ENCODE measurements at places on chromosomes 16 and 17. TPM values are rescaled to one million over a fixed set of nuclear protein-coding genes. Genes with fewer than 3 reads are reported as not detected.
A peak's percentile ranks its signal among the peaks of the same experiment; 100 is the strongest.

DNA sequence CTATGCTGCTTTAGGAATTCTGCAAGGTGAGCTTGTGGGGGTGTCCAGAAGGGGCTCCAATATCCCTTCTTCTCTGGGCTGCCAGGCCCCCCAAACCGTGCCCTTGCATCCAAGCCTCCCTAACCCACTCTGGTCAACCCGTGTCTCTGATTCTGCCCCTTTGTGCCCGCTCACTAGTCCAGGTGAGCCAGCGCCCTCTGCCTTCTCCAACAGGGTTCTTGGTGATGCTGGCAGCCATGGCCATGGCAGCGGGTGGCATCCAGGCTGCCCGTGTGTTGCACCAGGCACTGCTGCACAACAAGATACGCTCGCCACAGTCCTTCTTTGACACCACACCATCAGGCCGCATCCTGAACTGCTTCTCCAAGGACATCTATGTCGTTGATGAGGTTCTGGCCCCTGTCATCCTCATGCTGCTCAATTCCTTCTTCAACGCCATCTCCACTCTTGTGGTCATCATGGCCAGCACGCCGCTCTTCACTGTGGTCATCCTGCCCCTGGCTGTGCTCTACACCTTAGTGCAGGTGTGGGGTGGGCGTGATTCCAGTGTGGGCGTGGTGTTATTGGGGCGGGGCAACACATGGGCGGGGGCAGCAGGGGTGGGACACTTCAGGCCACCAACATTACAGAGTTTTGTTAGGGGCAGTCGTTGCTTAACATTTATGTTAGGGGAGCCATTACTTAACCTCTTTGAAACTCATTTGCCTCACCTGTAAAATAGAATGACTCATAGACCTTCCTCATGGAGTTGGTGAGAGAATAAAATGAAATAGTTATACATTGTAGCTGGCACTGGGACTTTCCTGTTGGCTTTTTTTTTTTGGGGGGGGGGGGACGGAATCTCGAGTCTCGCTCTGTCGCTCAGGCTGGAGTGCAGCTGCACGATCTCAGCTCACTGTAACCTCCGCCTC is 31.4 kb downstream of the ANKRD40 start:
- H3K4me1 ChIP-seq, result peaks cover 10% of the 10 kb centered on the region
- H3K27me3 ChIP-seq, result no peaks in the 10 kb centered on the region
- H3K4me3 ChIP-seq, result no peak overlapping the region
- no peak overlapping the region for H3K27ac ChIP-seq
- H3K36me3 ChIP-seq, result peaks cover 71% of the 10 kb centered on the region

DNA sequence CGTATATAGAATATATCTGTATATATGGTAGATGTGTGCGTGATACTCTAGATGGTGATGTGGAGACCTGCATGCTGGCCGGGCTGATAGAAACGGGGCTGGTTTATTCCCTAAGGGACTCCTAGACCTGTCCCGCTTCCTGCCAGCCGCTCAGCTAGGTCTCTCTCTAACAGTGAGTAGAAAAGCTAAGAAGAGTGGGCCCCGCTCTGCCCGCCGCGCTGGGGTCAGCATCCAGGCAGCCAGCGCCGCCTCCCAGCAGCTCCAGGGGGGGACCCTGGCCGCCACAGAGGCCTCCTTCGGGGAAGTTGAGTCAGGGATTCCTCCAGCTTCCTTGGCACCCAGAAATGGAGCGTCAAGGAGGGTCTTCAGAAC is 9.4 kb downstream of the CYGB start:
- no peak for DNase-seq
- H3K27me3 ChIP-seq, result no peaks in the 10 kb centered on the region
- no peaks in the 10 kb centered on the region for H3K36me3 ChIP-seq
- H3K27ac ChIP-seq, result peak overlapping the region; percentile 89

GRCh38 chr17:44071198-44071520 is 624 bp downstream of the G6PC3 start:
- peak overlapping the region; percentile 75 for H3K4me3 ChIP-seq
- H3K27ac ChIP-seq, result peak overlapping the region; percentile 95
- DNase-seq, result no peak
- peaks cover 3% of the 10 kb centered on the region for H3K4me1 ChIP-seq

DNA sequence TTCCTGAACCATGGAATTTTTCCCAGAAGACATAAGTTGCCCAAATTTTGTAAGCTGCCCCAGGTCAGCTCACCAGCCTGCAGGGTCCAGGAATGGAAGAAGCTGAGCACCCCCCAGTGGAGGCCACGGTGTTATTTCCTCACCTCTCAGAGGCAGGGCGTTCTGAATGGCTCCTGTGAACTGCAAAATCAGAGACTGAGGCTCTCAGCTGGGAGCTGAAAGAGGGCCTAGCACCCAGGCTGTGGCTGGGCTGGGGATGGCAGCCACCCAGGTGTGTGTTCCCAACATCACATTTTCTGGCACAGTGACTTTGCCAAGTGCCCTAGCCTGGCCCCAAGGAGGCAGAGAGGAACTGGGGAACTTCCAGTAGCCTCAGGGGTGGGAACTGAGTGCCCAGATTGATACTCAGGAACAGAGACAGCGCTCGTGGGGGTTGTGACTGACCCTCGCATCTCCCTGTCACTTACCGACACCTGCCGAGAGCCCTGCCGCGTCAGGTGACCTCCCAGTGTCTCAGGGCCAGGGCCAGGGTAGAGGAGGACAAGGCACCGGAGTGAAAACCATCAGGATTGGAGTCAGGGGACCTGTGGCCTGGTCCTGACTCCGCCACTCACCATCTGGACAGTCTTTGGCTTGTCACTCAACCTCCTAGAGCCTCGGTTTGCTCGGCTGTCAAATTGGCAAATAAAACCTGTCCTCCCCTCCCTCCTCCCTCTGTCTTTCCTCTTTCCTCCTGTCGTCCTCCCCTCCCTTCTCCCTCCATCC is 11.3 kb downstream of the CACNG4 start:
- no peak overlapping the region for H3K27ac ChIP-seq
- H3K4me1 ChIP-seq, result no peaks in the 10 kb centered on the region
- no peaks in the 10 kb centered on the region for H3K36me3 ChIP-seq
- no peak overlapping the region for H3K4me3 ChIP-seq

DNA sequence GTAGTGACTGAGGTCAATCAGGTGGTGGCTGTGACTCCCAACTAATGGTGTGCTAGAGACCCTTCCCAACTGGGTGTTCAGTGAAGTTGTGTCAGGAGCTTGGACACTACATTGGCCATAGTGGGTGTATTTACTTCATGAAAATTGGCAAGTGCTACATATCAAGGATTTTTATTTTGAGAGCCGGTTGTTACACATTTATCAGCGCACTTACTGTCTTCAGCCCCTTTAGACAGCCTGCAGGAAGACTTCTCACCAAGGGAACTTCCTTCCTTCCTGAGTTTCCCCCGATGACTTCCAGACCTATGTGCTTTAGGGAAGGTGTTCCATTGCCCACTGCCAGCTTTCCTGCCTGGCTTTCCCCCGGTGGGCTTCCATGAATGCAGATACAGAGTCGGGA is 261.2 kb downstream of the CBLN1 start:
- H3K36me3 ChIP-seq, result no peaks in the 10 kb centered on the region
- peaks cover 7% of the 10 kb centered on the region for H3K27me3 ChIP-seq
- H3K4me1 ChIP-seq, result no peaks in the 10 kb centered on the region
- H3K4me3 ChIP-seq, result no peak overlapping the region

DNA sequence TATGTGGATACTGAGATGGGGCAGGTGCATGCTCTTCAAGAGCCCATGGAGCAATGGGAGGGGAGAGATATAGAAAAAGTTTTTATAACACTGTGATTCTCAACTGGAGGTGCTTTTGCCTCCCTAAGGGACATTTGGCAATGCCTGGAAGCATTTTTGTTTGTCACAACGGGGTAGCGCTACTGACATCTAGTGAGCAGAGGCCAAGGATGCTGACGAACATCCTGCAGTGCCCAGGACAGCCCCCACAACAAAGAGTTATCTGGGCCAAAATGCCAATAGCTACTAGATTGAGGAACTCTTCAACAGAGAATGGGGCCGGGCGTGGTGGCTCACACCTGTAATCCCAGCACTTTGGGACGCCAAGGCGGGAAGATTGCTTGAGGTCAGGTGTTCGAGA is 67.2 kb upstream of the CLEC3A start:
- no peak for DNase-seq
- H3K4me3 ChIP-seq, result no peak overlapping the region
- no peaks in the 10 kb centered on the region for H3K36me3 ChIP-seq

- DNase-seq, result no peak
- no peaks in the 10 kb centered on the region for H3K27me3 ChIP-seq
- H3K4me1 ChIP-seq, result no peaks in the 10 kb centered on the region
- peaks cover 55% of the 10 kb centered on the region for H3K36me3 ChIP-seq
- no peak overlapping the region for H3K4me3 ChIP-seq
Measured at GRCh38 chr17:19311421-19312215, 50.9 kb downstream of the B9D1 start.

DNA sequence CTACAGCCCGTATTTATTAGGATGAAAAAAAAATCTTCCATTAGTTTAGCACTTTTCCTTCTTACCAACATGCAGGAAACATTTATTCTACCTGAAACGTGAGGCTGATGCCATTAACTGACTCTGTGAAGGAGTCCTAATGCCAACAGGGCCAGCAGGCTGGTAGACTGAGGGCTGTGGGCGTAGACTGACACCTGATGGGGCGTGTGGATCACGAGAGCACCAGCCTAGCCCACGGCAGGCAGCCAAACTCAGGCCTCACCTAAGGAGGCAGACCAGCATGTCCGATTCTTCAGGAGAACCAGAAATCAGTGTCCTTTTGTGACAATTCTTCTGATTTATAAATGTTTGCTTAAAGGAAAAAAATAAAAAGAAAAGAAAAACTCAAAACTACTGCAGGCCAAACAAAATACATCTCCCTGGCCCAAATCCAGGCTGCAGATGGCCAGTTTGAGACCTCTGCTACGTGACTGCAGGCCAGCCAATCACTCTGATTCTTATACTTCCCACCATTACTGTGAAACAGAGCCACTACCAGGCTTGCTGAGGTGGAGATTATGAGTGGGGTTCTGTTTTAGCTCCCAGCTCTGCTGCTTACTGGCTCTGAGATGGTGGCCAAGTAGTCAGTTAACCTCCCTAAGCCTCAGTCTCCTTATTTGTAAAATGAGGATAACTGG is 66.5 kb downstream of the GNAO1 start:
- H3K36me3 ChIP-seq, result no peaks in the 10 kb centered on the region
- no peak for DNase-seq

FN3K gene
- 24.6 TPM for polyA plus RNA-seq

SHISA9 gene
- polyA plus RNA-seq, result 0.19 TPM

CCL11 gene
- 0.43 TPM for polyA plus RNA-seq

SALL1 gene
- polyA plus RNA-seq, result not detected

Data from small intestine (tissue), 16 donors.